Activated CD8-positive, alpha-beta memory T cell treated with anti-CD3 and anti-CD28 coated beads, Interleukin-2, amount 10 ng/mL, durations not matched to agents 7 days and 5 days (primary cell): ENCODE measurements at places on chromosomes 3 and 15.

DNA sequence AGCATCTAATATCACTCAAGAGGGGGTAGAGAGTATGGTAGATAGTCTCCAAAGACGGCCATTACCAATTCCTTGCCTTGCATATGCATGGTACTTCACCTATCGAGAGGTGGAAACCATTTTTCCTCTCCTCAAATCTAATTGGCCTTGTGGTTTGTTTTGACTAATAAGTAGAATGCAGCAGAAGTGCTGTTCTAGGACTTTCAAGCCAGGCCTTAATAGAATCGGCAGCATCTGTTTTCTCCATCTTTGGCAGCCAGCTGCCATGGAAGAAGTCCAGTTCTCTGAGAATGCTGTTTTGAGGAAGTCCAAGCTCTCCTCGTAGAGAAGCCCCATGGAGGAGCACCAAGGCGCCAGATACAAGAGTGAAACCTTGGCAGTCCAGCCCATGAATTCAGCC lies 59.1 kb upstream of the RASGRP1 start:
- no peak for DNase-seq

- no peak for DNase-seq
These were observed 341.8 kb upstream of the GBE1 start for GRCh38 chr3:82103241-82103640.

DNA sequence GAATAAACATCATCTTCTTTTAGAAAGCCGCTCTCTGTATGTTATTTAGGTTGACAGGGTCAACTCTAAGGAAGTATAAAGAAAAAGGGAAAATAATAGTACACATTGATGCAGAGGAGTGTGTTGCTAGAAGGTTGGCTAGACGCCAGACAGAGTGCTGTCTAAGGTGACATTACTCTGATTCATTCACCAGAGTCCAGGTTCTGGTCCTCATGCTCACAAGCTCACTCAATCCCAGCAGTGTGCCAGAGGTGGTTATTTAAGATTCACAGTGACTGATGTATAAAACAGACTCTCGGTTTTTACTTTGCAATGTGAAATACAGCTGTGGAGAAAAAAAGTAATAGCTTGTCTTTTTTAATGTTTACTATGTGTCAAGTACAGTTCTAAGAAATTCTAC lies 1.7 kb downstream of the CFAP44 start:
- DNase-seq, result no peak

- DNase-seq, result no peak
These were observed 110.2 kb upstream of the UMPS start for GRCh38 chr3:124619887-124620599.

DNA sequence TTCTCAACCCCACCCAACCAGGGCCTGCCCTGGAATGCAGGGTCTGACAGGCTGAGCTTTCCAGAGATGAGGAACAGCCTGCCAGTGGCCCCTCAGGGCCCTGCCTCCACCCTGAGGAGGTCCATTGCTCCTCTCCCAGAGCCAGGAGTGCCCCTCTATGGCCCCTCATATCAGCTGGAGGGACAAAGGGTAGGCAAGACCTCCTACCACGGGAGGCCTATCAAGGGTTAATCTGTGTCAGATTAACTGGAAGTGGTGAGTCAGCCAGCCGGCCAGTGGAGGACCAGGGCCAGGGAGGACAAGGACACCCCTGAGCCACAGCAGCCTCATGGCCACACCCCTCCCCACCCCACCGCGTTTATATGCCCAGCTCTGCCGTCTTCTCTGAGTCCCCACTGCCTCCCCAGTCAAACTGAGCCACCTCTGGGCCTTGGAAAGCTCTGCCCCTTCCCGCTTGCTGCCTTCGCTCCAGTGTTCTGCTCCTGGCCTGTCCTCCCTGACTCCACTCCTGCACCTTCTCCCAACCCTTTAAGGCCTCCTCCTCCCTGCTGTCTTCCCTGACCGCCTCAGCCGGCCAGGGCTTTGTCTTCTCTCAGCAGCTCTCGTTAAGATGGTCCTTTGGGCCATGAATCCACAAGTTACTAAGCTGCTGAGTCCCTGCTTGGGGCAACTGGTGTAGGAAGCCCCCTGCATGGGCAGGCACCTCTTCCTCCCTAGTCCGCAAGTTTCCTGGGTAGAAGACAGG lies 6.5 kb downstream of the CCDC33 start:
- DNase-seq, result no peak

- DNase-seq, result no peak
These were observed 11.4 kb upstream of the MEGF11 start for GRCh38 chr15:66264859-66265513.

GRCh38 chr3:71709908-71710511 lies 15.2 kb downstream of the EIF4E3 start:
- DNase-seq, result no peak

DNA sequence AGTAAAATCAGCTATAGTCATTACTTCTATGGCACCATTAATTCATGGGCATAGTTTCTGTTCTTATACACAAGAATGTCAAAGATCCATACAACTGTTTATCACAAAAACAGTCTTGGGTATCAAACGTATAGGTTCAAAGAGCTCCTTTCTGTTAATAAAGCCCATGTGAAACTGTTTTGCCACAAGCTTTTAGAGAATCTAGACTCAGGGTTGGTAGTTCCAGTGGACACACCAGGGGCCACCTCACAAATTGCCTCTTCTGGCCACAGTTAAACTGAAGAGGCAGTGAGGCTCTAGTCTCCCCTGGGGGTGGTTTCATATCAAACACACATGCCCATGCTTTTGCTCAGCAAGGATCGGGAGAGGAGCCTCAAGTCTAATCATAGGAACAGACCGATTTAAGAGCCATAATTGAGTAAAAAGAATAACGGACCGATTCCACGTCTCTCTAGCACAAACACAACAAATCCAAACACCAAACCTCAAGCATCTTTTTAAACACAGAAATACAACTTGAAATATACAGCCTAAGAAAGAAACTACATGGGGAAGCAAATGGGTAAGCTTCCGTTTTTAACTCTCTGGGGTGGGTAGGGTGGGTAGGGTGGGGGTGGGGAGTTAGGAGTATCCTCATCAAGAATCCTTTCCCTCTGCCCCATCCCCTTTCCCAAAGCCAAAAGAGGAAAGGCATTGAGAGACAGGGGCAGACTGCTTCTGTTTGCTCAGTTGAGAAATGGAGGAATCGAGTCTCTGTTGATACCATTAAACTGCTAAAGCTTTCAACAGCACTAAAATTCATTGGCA lies 443.3 kb downstream of the MAGI1 start:
- DNase-seq, result no peak

DNA sequence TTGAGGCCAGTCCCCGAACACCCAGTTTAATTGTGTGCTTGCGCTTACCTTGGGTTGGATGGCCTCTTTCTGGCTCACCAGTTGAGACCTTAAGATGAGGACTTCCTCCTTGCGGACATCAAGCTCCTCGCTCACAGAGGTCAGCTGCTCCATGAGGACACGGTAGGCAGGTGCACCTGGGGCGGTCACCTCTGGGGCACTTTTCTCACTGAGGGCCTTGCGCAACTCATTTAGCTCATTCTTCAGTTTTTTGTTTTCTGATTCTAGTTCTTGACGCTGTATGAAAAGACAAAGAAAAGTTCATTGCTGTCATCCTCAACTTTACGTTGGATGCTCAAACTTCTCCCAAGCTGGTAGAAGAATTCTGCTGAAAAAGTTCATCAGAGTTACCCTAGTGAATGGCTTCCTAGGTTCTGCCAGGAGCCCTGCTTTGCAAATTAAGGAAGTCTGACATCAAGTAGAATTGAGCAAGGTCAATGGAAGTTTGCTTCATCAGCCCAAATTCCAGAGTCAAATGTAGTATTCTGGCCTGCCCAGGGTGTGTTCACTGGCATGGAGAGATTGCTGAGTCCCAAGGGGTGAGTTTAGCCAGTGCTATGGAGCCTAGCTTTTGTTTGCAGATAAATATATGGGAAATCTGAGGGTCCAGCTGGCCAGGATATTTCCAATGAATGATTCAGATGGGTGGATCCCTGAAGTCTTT lies 55.8 kb upstream of the MYO5C start:
- no peak for DNase-seq

DNA sequence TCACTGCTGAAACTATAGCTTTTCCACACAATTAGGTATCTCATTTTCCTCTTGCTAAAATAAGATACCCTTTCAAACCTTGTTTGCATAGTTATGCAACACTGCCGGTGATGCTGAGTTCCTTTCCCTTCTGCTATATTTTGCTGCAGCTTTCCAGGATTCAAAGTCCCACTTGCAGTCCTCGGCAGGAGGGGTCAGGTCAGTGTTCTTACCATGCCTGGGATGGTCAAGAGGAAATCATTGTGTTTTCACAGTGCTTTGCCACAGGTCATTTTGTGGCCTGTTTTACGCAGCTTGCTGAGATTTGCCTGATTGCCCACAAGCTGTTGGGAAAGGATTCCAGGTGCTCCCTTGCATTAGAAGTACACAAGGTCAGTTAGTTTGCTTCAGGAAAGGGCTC lies 156.9 kb downstream of the B3GALNT1 start:
- no peak for DNase-seq

DNA sequence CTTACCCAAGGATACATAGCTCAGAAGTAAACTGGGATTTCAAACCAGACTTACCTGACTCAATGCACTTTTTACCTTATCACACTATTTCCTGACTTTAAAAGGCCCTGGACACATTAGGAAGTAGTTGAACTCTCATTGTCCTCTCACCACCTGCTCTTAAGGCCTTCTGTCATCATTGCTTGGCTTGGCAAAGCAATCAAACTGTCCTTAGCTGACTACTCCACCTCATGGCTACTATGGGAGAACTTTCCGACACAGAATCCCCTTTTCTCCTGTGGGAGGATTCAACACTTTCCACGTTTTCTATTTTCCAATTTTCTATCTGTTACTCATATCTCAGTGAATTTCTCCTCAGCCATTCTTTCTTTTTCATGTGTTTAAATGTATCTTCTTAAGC lies 55.4 kb downstream of the ZNF148 start:
- DNase-seq, result no peak

- no peak for DNase-seq
These were observed 97.6 kb upstream of the STRIT1 start for GRCh38 chr3:155391104-155391503.
